ENCODE measurements at places on chromosomes 11 and 22. TPM values are rescaled to one million over a fixed set of nuclear protein-coding genes. Genes with fewer than 3 reads are reported as not detected.

The OR52I2 gene
- total RNA-seq: not detected

The SPA17 gene
- total RNA-seq: 8.5 TPM

The MS4A18 gene
- total RNA-seq: not detected

The BTG4 gene
- 0.38 TPM for total RNA-seq

The APOA1 gene
- 3.7 TPM for total RNA-seq

The MMP13 gene
- total RNA-seq: not detected

The IL10RA gene
- total RNA-seq: 37.7 TPM

- no peak for DNase-seq
These were observed 34.2 kb downstream of the OSBP2 start for GRCh38 chr22:30728826-30729225.

- peak; percentile 73 for DNase-seq
These were observed 7.6 kb upstream of the CHKA start for GRCh38 chr11:68128682-68129327.

DNA sequence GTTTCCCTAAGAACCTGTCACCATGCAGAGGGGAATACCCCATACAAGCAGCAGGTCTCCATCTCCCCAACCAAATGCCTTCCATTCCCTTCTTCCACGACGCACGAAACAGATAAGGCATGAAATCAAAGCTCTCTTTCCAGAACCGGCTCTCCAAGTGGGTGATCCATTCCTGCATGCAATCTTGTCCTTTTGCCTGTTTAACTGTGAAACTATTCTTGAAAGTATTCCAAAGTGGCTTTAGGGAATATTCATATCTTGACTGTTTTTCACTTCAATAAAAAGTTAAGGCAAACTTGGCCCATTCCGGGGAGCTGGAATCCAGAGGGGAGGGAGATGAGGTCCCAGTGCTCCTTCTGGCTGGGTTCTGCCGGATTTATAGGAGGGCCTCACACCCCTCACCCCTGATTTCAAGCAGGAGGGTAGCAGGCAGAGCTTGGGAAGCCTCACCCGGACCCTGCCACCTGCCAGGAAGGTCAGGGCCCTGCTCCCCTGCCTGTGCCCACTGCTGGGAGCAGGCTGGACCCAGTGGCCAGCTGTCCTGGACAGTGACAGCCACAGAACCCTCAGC, 60.9 kb downstream of the SCGB1A1 start:
- no peak for DNase-seq

DNA sequence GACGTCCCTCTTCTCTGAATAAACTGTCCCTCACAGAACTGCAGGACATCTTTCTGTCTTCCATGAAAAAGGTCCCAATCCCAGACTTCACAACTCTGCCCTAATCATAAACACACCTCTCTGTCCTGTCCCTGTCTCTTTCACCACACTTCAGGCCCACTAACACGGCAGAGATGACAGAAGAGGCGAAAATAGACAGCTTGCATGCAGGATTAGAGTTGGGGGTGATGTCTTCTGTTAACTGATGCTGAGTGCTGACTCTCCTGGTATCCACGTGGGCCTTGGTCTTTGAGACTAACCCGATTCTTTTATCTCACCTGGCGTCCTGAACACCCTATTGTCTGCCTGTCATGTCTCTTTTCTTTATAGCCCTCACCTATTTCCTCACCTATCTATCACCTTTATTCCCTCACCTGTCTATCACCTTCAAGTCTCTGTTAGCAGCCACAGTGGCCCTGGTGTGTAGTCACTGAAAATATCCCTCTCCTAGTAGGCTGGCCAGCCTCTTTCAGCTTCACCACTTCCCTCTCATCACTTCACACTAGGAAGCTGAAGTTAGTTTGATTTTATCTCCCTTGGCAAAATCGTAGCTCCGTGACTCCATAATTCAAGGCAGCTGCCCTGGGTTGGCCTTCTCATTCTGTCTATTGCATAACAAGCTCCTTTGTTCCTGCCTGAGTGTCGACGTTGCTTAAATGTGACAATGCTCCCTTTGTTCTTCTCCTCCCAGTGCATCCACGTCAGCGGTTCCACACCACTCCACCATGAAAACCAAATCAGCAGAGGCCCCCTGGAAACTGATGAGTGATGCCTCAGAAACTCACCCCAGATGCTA, 30.6 kb upstream of the DRD2 start:
- DNase-seq: no peak

- no peak for DNase-seq
These were observed 50.4 kb upstream of the CTSC start for GRCh38 chr11:88387957-88388356.

DNA sequence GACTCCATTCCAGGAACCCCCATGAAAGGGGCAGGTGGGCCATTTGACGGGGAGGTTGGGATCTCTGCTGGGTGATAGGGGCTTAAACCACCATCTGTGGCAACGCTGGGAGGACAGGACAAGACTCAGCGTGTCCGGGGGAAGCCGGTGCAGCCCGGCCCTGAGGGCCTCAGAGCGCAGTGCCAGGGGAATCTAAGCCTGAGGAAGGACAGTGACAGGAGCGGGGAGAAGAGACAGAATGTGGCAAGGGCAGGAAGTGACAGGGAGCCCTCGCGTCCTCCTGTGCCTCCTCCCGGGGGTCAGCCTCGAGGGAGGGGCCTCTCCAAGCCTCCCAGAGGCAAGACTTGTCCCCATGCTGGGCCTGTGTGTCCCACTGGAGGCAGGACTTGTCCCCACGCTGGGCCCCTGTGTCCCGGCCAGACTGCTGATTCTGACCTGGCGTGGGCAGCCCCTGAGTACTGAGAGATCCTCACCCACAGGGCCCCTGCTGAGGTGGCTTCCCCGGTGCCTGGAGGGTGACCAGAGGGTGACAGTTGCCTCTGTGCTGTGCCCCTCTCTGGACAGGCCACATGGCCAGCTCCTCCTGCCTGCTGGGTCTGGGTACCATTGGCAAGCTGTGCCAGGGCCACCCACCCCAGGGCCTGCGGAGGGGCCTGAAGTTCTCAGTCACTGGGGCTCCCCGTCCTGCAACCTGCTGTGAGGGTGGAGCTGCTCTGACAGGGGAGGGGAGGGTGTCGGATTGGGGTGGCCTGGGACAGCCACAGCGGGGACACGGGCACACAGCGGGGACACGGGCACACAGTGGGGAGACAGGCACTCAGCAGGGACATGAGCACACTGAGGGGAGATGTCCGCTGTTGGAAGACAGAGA, 676.2 kb downstream of the BRD1 start:
- no peak for DNase-seq

- no peak for DNase-seq
These were observed 193.7 kb upstream of the TBCEL start for GRCh38 chr11:120830085-120830620.

DNA sequence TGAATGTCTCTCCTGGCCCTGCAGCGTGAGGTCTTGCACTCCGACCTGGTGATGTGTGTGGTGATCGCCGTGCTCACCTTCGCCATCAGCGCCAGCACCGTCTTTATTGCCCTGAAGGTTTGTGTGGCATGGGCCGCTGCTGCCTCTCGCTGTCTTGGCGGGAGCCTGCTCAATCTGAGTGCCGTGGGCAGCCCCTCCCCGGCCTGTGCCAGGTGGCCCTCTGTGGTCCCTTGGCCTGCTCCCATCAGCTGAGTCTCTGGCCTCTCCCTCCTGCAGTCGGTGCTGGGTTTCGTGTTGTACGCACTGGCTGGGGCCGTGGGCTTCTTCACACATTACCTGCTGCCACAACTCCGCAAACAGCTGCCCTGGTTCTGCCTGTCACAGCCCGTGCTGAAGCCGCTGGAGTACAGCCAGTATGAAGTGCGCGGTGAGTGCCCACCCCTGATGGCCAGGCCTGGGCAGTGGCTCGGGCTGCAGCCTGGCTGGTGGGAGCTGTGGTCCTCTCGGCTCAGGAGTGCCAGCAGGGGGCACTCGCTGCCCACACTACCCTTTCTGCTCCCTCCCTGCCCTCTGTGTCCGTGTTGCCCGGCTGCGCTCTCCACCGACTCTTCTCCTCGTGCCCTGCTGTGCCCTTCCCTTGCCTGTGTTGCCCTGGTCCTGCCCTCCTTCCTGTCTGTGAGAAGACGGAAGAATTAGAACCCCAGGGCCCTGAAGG, 10.2 kb downstream of the PCNX3 start:
- DNase-seq: peak; percentile 81

- no peak for DNase-seq
These were observed 11.5 kb downstream of the ADAMTS8 start for GRCh38 chr11:130416906-130417305.

DNA sequence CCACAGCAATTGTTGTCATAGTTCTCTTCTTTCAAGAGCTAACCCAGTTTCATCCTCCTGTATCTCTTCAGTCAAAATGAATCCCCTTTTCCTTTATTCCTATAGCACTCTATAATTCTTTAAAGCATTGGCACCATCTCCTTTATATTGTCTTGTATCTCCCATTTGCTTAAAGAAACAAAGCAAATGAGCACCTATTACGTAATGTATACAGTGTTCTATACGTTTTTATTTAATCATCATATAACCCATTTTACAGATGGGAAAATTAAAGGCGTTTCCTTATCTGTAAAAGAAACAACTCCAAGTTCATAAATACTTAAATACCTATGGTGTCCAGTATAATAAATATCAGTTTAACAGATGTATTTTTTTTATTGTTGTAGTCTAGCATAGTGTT, 6.4 kb upstream of the REXO2 start:
- DNase-seq: no peak
